Suprapubic skin (tissue), 4 donors: ENCODE measurements at places on chromosomes 7 and 10. TPM values are rescaled to one million over a fixed set of nuclear protein-coding genes. Genes with fewer than 3 reads are reported as not detected.

The STK31 gene
- 1.0 TPM for total RNA-seq

The HOGA1 gene
- 5.9 TPM for total RNA-seq

The KCNMA1 gene
- total RNA-seq: 6.2 TPM

The SLC26A4 gene
- 0.26 TPM for total RNA-seq

The IFIT3 gene
- total RNA-seq: 1.5 TPM

The MMP21 gene
- 0.48 TPM for total RNA-seq

The LEP gene
- total RNA-seq: 0.76 TPM

The TAS2R4 gene
- 3.1 TPM for total RNA-seq

The EBLN1 gene
- not detected for total RNA-seq

The NRP1 gene
- total RNA-seq: 9.5 TPM

The ZNF365 gene
- 2.0 TPM for total RNA-seq

The OR2A42 gene
- total RNA-seq: not detected
